ENCODE measurements at places on chromosomes 16 and 17.

DNA sequence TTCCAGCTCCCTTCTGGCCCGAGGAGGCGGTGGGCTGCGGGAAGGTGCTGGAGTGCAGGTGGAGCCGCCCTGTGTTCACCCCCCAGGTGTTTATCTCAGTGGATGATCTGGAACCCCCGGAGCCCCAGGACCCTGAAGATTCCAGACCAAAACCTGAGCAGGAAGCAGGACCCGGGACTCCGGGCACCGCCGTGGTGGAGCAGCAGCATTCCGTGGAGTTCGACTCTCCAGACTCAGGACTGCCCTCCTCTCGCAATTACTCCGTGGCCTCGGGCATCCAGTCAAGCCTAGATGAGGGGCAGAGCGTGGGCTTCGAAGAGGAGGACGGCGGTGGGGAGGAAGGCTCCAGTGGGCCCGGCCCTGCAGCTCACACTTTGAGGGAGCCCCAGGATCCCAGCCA is 25.5 kb downstream of the MNT start:
- no peak for DNase-seq

GRCh38 chr17:41478237-41478636 is 2.7 kb downstream of the KRT35 start:
- DNase-seq: no peak

GRCh38 chr17:80663781-80664206 is 119.2 kb downstream of the RPTOR start:
- DNase-seq: no peak

GRCh38 chr16:49461517-49461951 is 87.9 kb downstream of the C16orf78 start:
- peak; percentile 57 for DNase-seq

DNA sequence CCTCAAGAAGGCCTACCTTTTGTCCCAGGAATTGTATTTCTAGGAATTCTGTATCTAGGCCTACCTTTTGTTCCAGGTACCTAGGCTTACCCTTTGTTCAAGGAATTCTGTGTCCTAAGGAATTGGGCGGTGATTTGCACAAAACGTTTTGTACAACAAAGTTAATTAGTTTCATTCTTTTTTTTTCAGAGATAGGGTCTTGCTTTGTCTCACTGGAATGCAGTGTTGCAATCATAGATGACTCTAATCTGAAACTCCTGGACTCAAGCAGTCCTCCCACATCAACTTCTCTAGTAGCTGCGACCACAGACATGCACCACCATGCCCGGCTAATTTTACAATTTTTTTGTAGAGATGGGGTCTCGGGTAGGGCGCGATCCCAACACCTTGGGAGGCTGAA is 7.0 kb downstream of the CDR2L start:
- DNase-seq: no peak

GRCh38 chr16:64339052-64339770 is 782.7 kb downstream of the CDH11 start:
- no peak for DNase-seq

- no peak for DNase-seq
These were observed 178.2 kb downstream of the SALL1 start for GRCh38 chr16:50972876-50973275.

DNA sequence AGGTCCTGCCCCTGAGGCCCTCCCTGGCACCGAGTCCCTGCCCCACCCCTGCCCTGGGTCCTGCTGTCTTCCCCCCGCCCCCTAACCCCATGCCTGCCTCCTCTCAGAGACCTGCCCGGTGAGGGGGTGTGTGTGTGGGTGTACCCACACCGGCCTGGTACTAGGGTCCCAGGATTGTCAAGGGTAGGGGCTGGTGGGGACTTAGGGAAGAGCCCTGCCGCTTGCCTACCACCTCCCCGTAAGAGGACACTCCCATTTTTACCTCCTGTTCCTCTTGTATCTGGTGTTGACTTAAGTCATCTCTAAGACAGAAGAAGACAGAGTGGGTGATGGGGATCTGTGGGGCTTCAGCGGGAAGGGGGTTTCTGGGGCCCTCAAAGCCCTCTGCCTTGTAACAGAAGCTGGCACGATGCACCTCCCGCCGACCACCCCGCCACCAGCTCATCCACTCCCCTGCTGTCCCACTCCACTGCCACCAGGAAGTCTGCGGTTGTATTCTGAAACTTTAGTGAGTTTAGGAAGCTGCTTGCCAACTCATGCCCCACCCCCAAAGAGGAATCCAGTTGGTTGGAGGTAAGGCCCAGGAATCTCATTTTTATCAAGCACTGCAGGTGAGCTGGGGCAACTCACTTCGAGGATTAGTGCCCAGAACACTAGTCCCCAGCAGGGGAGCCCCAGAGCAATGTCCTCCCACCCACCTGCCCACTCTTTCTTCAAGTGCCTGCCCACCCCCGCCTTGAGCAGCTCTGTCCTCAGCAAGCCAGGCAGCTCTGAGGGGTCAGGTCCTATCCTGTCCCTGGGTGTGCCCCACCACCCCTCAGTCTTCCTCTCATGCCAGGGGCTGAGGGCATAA is 5.6 kb downstream of the SPATA32 start:
- no peak for DNase-seq

- no peak for DNase-seq
These were observed 57.4 kb upstream of the TEKT3 start for GRCh38 chr17:15398736-15399331.

DNA sequence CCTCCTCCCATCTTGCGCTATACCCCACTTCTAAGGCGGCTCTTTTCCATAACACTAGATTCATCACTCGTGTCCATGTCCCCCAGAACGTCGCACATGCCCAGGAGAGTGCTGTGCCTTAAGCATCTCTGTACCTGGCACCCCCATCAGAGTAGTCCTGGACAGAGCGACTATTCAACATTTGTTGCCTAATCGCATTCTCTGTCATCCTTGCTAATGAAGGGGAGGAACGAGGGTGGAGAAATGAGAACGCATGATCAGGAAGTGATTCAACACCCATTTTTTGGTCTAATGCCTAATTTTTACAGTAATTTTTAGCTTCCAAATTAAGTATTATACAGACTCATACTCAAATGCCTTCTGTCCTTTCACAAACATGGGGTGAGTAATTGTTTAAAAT is 53.2 kb downstream of the SLC39A11 start:
- no peak for DNase-seq

DNA sequence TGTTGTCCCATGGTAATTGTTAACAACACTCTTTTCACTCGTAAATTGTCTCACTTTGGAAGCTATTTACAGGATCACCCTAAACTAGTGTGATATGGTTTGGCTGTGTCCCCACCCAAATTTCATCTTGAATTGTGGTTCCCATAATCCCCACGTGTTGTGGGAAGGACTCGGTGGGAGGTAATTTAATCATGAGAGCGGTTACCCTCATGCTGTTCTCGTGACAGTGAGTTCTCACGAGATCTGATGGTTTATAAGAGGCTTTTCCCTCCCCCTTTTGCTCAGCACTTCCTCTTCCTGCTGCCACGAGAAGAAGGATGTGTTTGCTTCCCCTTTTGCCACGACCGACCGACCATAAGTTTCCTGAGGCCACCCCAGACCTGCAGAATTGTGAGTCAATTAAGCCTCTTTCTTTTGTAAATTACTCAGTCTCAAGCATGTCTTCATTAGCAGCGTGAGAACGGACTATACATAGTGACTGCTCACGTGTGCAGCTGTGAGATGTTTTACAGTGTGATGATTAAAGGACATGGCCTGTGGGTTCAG is 34.4 kb downstream of the DNAH3 start:
- no peak for DNase-seq

- DNase-seq: no peak
These were observed 167.7 kb downstream of the ZNF423 start for GRCh38 chr16:49688036-49688697.

DNA sequence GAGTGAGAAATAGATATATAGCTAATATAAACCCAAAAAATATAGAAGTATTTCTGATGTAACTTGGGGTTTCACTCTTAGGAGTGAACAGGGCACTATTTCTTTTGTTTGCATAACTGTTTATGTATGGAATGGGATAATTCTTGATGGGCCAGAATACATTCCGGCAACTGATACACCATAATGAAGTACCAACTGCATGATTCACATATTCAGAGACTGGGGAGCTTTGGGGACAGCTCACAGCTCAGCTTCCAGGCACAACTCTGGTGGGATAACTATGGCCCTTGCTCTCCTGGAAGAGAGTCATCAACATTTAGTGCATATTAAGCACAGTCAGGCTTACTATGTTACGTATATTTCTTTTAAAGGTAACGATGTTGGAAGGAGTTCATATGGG is 42.1 kb upstream of the ADCY7 start:
- DNase-seq: no peak

DNA sequence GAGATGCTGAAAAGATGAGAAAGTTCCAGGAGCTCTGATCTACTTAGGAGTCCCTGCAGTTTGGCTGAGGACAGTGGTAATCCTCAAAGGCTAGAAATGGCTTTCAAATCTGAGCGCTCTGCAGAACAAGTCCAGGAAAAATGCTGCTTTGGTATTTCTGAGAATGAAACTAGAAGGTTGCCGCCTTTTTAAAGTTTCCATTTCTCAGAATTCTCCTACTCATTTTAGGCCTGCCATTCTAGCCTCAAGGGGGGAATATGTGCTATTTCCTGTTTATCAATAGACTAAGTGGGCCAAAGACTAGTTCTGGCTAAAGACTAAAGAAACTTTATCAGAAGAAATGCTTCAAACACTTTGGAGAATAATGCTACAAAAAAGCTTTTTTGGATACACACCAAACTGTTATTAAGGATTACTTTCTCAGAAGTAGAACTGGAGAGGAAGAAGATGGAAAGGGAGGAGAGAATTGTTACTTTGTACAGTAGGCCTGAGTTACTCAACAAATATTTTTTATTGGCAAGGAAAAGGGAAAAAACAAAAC is at the start of gene SLFN12L:
TSS of gene SLFN12L (minus strand) at position 78 of the 541 bp plus-strand sequence. CDS start 15,314 bp downstream, outside the sequence.
- no peak for DNase-seq

- DNase-seq: no peak
These were observed 411.8 kb upstream of the SALL1 start for GRCh38 chr16:51562891-51563290.

DNA sequence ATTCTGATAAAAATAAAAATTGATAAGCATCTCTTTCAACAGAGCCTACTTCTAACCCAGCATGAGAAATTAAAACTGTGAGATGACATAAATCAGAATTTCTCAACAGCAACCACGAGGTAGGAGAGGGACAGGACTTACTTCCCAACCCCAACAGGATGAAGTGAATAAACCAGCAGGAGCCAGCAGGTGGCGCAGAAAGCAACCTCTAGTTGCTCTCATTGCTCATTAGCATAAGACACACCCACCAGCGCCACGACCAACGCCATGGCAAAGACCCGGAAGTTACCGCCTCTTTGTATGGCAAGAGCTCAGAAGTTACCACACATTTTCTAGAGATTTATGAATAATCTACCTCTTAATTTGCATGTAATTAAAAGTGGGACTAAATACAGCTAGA is 189.4 kb upstream of the CDH8 start:
- DNase-seq: no peak

DNA sequence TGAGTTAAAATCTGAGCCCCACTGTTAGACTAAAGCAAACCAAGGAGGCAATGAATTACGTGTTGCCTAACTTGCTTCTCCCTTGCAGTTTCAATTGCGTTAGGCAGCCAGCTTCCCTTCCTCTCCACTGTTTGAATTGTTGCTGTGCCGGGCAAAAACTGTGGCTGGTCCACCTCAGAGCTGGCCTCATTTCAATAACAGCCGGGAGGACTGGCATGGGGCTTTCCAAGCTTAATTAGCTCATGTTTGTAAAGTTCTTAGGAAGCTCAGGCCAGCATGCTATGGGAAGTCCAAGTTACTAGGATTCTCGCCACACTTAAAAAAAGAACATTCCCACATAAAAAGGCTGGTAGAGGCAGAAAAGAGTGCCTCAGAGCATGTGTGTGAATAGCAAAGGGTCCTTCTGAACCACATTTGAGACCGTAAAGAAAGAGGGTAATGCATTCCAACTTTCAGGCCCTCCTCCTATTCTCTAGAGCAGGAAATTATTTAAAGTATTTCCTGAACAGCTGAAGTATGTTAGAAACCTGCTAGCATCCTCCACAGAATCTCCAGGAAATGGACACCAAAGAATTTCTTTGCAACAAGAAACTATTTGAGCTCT is 79.0 kb upstream of the SMURF2 start:
- peak; percentile 15 for DNase-seq

- DNase-seq: no peak
These were observed 57.6 kb upstream of the IRX5 start for GRCh38 chr16:54873071-54873470.

DNA sequence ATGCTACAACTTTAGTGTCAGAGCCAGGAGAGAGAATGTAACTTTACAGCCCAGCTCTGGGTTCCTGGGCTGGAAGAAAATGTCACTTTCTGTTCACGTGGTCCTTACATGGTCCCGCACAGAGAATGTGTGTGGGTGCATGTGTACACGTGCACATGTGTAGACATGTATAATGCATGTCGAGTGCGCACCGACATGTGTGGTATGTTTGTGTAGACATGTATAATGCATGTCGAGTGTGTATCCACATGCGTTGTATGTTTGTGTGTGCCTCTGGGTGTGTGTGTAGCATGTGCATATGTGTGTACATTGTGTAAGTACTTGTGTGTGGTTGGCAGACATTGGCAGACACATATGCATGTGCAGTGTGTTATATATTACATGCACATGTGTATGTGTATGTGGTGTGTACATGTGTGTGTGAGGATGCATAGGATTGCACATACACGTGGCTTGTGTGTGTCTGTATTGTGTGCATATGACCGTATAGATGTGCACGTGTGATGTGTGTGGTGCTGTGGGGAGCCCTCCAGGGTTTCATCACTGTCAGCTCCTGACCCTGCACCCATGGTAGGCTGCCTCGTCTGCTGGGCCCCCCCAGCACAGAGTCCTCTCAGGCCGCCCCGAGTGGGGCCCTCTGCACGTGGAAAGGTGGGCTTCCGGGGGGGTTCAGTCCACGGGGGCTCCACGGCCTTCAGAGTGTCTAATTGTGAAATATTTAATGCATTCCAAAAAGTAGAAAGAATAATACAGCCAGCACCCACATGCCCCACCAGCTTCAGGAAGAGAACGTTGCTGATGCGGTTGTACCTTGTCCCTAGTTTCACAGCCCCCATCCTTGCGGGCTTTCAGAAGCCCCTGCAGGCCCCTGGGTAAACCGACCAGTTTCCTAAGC is 214.2 kb upstream of the GSE1 start:
- no peak for DNase-seq

- no peak for DNase-seq
These were observed 19.7 kb downstream of the GINS3 start for GRCh38 chr16:58411736-58412614.

DNA sequence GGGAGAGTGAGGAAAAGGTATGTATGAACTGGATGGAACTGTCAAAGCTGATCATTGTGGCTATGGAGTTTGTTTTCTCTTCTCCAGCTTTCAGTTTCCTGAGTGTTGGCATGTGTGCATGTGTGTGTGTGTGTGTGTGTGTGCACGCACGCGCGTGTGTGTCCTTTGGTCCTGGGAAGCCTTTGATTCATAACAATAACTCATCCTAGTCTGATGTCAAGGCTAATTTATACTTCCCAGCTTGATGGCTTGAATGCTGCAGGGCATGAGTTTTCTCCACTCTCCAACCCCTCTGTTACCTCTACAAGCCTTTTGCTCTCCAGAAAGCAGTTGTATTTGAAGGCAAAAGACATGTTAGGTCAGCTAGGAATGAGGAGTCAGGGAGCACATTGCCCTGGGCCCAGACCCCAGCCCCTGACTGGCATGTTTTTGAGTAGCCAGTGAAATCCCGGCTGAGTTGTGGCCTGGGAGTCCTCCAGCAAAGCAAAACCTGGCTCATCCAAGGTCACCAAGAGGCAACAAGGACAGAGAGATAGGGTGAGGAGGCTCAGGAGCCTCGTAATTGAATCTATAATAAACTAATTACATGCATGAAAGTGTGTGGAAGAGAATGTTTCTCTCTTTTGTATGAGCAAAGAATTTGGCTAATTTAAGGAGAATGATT is 8.9 kb upstream of the CDC42EP4 start:
- no peak for DNase-seq

All from type B pancreatic cell (in vitro differentiated cells).